ENCODE measurements at places on chromosomes 2 and 18.

- DNase-seq, result no peak
Measured at GRCh38 chr2:113337809-113338208, 59.1 kb upstream of the PAX8 start.

GRCh38 chr18:75656035-75656434 lies 228.5 kb upstream of the SMIM21 start:
- DNase-seq, result no peak

DNA sequence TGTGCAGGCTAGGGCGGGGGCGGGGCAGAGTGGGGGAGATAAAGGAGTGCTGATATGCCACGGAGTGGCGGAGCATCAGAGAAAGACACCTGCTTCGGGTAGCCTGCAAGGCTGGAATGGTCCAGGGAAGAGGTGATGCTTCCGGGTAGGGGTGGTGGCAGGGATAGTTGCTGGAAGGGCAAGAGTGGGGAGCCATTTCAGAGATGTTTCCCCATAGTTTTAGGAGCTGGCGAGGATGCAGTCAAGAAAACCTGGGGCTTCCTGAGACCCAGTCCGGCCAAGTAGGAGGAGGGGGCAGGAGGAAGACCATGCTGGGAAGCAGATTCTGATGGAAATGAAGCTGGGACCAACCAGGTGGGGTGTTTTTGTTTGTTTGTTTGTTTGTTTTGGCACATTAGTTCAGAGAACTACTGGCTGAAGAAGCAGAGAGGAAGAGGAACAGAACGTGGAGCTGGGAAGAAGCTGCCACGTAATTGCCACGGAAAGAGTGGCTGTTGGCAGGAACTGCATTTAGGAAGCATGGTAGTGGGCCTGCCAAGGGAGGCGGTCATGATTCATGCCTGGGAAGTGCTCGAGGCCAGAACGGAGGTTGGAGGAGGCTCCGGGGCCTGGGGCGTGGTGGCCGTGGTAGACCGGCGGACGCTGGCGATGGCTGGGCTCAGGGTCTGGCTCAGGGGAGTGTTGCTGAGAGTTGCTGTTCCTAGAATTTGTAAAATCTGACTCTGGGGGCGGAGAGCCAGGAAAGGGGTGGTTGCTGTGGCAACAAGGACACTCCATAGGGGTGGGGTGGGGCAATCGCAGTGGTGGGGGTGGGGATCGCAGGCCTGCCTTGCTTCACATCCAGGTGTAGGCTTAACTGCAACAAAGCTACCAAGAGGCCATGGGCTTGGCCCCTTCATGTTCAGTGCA lies 8.6 kb upstream of the INPP5D start:
- DNase-seq, result no peak

DNA sequence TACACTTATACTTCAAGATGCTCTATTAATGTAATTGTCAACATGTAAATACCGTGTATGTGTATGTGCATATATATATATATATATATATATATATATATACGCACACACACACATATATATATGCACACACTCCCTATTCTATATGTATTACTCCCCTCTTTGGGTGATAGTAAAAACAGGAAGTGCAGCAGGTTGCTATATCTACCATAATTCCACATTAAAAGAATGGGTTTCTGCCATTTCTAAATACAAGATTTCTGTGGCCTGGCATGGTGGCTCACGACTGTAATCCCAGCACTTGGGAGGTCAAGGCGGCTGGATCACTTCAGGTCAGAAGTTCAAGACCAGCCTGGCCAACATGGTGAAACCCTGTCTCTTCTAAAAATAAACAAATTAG lies 77.0 kb downstream of the OTX1 start:
- no peak for DNase-seq

DNA sequence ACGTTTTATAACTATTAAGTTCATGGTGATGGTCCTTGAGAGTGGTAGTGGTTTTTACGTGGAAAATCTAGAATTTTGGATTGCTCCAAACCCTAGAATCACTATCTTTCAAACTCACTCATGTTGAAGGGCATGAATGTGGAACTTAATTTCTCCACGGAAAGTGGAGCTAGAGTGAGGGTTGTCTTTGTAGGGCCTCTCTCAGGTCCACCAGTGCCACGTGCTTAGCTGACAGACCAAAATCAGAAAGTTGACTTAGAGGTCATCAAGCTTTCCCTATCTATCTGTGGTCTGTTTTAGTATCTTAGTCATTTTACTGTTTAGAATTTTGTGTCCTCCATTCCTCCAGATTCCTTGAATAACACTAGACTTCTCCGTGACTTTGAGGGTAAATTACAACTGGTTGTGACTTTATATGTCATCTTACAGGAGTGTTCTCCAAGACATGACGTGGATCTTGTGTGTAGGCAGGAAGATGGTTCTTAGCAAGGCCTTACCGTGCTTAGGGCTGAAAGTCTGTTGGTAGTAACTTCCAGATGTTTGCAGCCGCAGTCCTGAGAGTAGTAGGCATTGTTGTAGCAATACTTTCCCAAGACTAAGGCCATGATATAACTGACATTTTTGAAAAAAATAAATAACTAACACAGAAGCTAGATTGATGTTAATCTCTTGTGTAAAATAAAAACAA lies 26.8 kb downstream of the DIS3L2 start:
- no peak for DNase-seq

GRCh38 chr2:88168386-88168785 lies 1.8 kb upstream of the THNSL2 start:
- no peak for DNase-seq

DNA sequence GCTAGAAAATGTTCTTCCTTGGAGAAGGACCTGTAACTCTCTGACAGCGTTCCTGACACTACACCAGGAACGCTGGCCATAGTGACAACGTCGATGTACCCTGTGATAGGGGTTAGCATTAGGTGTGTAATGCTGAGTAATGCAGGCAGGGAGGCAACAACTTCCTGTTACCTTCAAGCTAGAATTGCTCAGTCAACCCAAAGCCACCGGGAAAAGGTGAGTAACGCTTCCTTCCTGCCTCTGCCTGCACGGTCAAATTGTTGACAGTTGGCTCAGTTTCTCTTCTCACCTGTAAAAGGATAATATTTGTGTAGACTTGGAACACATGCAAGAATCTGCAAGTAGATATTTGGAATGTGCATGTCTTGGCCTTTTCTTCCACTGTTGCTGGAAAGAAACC lies 12.7 kb downstream of the FAM110C start:
- no peak for DNase-seq

DNA sequence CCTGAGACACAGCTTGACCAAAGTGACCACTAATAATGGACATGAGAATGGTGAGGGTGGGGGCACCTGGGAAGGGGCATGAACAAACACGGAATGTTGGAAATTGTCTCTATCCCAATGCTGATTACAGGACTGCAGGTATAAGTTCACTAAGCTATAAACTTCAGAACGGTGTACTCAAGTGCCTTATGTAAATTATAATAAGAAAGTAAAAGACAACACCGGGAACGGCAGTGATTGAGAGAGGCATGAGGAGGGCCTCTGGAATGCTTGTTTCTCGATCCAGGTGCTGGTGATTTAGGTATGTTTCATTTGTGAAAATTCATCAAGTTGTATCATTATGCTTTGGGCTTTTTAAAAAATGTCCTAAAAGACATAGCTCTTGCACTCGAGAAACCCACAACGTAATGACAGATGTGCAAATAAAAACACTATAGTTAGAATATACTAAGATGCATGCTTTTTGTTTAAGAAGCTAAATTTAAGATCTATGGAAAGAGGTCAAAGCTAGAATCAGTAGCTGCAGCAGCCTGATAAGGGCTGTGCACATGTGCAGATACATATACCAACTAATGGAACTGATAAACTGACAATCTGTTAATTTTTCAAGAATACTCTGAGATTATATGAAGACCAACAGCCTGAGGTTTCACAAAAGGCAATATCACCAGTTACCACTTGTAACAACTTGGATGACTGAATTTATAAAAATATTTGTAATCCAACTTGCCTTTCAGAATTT lies 7.6 kb downstream of the HIBCH start:
- no peak for DNase-seq

- no peak for DNase-seq
Measured at GRCh38 chr2:216553093-216553478, 54.4 kb downstream of the RPL37A start.

DNA sequence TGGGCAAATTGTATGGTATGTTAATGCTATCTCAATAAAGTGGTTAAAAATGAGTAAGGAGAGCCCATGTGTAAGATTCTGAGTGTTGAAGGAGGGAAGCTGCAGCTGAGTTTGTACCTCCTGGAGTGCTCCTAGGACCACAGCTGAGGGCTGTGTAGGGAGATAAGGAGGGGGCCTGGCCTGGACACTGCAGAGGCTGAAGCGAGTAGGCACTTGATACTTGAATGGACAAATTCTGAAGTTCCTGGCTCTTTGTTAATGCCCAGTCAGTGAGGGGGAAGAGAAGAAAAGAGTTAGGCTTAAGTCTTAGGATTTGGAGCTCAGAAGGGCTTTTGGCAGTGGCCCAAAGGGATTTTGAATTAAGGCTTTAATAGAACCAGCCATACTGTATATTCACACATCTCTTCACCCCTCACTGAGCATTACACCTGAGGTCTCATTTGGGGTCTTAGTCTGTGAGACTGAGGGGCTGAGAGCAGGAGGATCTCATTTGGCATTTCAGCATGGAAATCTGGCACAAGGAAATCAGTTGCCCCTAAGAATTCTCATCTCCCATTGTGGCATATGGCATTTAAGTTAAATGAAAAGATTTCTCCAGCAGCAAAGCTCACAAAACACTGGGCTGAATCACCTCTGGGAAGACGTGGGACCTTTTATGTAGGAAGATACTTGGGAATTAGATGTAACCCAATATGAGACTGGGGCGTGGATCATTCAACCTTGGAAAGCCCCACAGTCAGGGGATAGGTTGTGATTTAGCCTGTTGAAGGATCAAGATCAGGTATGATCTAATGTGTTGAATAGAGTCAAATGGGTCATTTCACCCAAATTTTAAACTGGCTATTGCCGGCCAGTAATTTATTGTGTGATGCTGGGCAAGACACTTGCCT lies 46.8 kb downstream of the LIPG start:
- DNase-seq, result no peak

DNA sequence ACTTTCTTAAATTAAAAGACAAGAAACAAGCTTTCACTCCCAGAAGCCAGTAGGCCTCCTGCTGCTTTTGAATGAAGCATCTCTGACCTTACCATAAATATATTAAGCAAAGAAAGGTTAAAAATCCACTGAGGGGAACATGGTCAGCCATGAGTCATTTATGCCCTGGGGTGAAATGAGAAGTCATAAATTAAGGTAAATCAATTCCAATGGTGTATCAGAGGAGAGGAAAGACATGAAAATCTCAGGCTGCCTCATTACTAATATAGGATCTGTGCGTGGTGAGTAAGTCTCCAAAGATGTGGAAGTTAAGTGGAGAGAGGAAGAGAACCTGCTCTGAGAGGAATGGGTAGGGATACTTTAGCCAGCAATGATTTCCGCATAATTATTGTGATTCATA lies 292.3 kb upstream of the CHAC2 start:
- DNase-seq, result no peak

DNA sequence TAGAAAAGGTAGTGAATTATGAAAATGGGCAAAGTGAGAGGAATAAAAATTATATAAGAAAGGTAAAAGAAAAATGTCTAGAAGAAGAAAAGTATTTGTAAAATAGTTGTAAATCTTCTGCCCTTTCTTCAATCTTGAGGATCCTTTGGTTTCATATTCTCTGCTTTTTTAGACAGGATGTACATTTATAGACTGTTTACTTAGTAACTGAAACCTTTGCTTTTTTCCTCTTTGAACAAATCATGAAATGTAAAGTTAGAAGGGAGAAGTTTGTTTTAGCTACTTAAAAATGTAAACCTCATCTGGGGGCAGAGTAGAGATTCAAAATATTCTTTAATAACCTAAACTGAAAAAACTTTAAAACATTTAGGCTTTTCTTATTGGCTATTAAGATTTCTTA lies 150.4 kb upstream of the ITGA4 start:
- DNase-seq, result no peak

DNA sequence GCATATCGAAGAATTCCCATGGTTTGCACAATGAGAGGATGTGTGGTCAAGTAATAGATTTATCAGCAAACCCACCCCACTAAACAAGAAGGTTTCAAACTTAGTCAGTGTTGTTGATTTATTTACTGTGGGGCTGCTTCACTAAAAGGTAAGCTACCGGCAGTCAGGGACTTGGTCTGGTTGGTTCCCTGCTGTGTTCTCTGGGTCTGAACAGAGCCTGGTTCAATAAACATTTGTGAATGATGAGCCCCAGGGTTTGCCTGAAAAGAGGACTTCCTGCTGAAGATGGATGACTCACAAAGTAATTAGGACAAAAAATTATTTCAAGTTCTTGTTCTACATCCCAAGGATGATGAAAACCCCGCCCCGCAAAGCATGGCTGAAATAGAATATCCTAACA lies 108.3 kb downstream of the SPP2 start:
- DNase-seq, result no peak

GRCh38 chr2:143730155-143730952 lies 601.1 kb downstream of the ARHGAP15 start:
- DNase-seq, result peak; percentile 43

DNA sequence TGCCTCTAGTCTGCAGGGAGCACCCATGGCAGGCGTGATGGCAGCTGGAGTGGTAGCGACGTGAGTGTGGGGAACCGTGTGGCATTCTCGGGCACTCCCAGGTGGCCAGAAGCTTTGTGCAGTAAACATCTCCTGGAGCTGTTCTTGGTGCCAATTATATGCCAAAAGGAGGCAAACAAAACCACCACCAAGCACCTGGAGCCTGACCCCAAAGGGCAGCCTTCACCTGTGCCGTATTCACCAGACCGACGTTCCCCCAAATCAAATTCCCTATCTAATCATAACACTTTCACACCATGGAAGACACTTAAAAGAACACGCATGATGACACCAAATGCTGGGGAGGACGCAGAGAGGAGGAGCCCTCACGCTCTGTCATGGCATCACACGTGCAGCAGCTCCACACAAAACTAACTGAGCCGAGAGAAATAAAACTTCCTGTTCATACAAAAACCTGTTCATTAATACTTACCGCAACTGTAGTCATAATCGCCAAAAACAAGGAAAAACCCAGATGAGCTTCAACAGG lies 123.6 kb downstream of the EIPR1 start:
- no peak for DNase-seq

GRCh38 chr2:97722227-97722626 lies 8.9 kb downstream of the ZAP70 start:
- no peak for DNase-seq

DNA sequence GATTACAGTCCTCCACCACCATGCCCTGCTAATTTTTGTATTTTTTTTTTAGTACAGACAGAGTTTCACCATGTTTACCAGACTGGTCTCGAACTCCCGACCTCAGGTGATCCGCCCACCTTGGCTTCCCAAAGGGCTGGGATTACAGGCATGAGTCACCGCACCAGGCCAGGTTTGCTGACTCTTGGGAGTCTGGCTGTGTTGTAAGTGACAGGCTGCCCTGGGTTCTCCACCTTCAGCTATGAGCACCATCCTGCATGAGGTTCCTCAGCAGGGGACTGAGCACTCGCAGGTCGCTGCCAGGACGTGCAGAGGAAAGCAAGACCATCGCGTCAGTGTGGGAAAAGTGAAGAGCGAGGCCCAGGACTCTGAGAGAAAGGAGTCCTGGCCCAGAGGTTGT lies 112.6 kb upstream of the NDUFV2 start:
- no peak for DNase-seq
